ENCODE measurements at places on chromosomes 13 and 19.

DNA sequence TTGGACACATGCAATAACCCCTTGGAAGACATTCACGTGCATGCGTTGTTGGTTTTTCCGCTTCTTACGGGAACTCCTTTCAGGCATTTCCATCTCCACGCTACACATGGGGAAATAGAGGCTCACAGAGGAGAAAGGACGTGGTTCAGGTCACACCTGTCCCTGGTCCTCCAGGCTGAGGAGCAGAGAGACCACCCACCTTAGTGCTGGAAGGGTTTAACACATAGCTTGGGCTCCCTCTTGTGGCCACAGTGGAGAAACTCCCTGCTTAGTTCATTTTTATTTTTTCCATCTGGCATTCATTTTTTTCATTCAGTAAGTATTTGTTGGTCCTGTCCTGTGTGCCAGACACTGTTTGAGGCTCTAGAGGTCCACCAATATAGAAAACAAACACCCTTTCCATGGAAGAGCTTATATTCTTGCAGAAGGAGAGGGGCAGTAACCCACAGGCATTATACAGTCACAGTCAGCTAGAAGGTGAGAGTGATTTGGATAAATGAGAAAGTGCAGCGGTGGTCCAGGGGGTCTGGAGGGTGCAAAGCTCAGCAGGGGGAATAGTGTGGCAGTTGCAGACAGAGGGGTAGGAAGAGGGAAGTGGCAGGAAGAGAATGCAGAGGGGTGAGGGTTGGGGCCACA, 24.2 kb upstream of the TTYH1 start:
- DNase-seq, result peak; percentile 35

GRCh38 chr13:38752686-38753085, 65.8 kb downstream of the FREM2 start:
- no peak for DNase-seq

DNA sequence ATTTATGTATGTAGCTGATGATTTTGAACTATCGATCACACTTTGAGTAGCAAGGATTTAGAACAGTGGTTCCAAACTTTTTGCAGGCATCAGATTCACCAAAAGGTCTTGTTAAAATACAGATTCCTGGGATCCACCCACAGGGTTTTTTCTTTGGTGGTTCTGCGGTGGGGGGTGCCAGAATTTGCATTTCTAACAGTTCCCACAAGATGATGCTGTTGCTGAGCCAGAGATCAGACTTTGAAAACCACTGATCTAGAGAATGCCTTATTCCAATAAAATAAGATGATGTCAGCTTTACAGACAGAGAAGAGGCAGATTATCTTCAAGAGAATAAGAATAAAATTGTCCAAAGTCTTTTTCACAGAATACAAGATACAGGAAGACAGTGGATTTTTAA, 80.9 kb upstream of the SHISA2 start:
- DNase-seq, result no peak

- no peak for DNase-seq
Observed at GRCh38 chr13:97866346-97866745, 87.1 kb upstream of the IPO5 start.

GRCh38 chr13:74134777-74135325, 647 bp upstream of the KLF12 start:
- DNase-seq, result peak; percentile 51

- peak; percentile 16 for DNase-seq
Observed at GRCh38 chr13:52454459-52454819, 839 bp upstream of the CKAP2 start.

DNA sequence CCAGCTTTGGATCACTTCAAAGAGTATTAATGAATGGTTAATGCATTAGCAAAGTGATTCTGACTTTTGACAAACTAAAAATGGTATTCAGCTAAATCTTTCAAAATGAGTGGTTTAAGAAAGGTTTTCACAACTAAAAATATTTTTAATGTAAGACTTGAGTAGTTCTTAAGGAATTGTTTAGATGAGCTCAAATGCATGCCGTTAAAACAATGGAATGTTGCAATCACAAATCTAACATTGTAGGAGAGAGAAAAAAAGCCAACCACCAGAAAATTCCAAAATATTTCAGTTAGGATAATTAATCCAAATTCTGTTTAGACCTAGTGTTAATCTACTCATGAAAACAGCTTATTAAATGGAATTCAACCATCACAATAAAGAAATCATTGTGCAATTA, 1044.8 kb upstream of the SLC10A2 start:
- no peak for DNase-seq

- DNase-seq, result no peak
Observed at GRCh38 chr13:94966422-94966955, 254.1 kb upstream of the SOX21 start.

DNA sequence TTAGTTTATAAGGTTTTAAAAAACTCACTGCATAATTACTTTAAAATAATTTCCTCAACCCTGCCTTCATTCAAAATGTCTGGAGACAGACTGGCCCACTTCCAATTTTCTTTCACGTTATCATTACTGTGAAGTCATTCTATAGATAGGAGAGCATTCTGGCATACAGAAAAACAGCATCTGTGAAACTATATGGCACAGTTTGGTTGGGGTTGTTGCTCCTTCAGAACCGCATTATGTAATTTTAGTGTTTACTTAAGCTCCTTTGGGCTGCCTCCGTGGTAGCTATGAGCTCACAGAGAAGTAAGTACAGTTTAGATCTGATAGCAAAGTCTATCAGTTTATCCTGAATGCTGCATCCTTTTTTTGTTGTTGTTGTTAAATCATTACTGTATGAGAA, 104.3 kb downstream of the KCNRG start:
- no peak for DNase-seq

- no peak for DNase-seq
Observed at GRCh38 chr13:98538876-98539275, 38.0 kb downstream of the STK24 start.
